Forelimb muscle (tissue), 1 donor: ENCODE measurements at places on chromosomes 16 and 17. TPM values are rescaled to one million over a fixed set of nuclear protein-coding genes. Genes with fewer than 3 reads are reported as not detected.

Gene RHBDL3
- polyA plus RNA-seq: 1.1 TPM

Gene PPP1R1B
- 1.0 TPM for polyA plus RNA-seq

Gene PIGL
- polyA plus RNA-seq: 15.2 TPM

Gene ITPRIPL2
- polyA plus RNA-seq: 21.3 TPM

Gene KRT9
- polyA plus RNA-seq: not detected

Gene BIRC5
- polyA plus RNA-seq: 12.2 TPM

Gene KRT12
- 0.08 TPM for polyA plus RNA-seq

Gene TM4SF5
- not detected for polyA plus RNA-seq

Gene PPY
- not detected for polyA plus RNA-seq

Gene NR1D1
- polyA plus RNA-seq: 5.7 TPM

Gene ELMO3
- 1.1 TPM for polyA plus RNA-seq

Gene CLEC10A
- polyA plus RNA-seq: 2.2 TPM

Gene PNMT
- 4.8 TPM for polyA plus RNA-seq

Gene TRIM37
- polyA plus RNA-seq: 13.7 TPM

Gene MMP15
- 24.4 TPM for polyA plus RNA-seq

Gene VWA3A
- polyA plus RNA-seq: 0.39 TPM

Gene PDE6G
- 3.9 TPM for polyA plus RNA-seq

Gene SRCIN1
- 0.96 TPM for polyA plus RNA-seq

Gene RFWD3
- polyA plus RNA-seq: 9.1 TPM

Gene CFAP119
- polyA plus RNA-seq: 1.3 TPM

Gene GJC1
- polyA plus RNA-seq: 19.8 TPM

Gene RND2
- polyA plus RNA-seq: 0.49 TPM

Gene MYO15A
- 1.2 TPM for polyA plus RNA-seq

Gene CDRT4
- polyA plus RNA-seq: 4.1 TPM

Gene GRIN2A
- polyA plus RNA-seq: 0.23 TPM

Gene OR4D1
- not detected for polyA plus RNA-seq

Gene C16orf95
- polyA plus RNA-seq: 2.9 TPM

Gene DOC2B
- polyA plus RNA-seq: 4.5 TPM

Gene ODF4
- polyA plus RNA-seq: not detected

Gene MYOCD
- 0.70 TPM for polyA plus RNA-seq
